Dermis microvascular lymphatic vessel endothelial cell (primary cell): ENCODE measurements at places on chromosomes 2 and 18. TPM values are rescaled to one million over a fixed set of nuclear protein-coding genes. Genes with fewer than 3 reads are reported as not detected.

AMER3 gene
- total RNA-seq = not detected in 2 replicates

MC4R gene
- not detected in 2 replicates for total RNA-seq

LYPD6B gene
- total RNA-seq = not detected in 2 replicates

DNA sequence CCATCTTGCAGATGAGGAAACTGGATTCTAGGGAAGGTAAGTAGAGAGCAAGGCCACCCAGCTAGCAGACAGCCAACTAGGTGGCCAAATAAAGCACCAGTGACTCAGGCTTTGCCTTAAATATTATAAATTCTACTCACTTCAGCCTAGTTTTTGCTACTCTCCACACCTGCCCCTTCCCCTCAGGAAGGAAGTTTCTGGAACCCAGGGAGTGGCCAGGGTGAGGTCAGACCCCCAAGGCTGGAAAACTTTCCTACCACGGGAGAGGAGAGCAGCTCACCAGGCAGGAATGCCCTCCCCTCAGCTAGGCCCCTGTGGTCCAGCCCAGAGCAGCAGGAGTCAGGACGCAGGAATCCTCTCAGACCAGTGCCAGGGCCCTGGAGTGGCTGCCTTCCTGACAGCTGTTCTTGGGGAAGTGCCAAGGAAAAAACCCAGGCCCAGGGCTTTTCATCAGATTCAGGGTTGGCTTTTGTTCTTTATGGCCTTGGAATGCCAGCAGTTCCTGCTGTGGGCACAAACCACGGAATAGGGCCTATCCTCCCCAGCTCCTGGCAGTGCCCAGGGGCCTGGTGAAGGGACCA is 5.1 kb upstream of the PAX8 start:
- peak; percentile 35 for DNase-seq

DNA sequence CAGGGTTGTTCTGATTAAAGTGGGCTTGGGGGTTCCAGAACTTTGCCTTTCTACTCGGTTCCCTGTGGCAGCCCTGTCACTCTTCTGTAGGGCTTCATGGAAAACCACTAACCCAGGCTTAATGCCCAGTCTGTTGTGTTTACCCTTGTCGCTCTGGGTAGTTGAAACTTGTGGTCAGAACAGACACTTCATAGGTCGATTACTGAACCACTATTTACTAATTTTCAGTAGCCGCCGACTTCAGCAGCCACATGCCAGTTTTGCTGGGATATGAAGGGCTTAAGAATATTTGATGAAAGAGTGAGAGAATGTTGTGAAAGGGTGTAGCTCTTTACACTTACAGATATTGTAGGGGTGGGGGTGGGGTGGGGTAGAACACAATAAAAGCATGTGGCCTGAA is 362.3 kb downstream of the RND3 start:
- DNase-seq = no peak

- DNase-seq = no peak
Observed at GRCh38 chr18:5456577-5457461, 87.0 kb downstream of the EPB41L3 start.

DNA sequence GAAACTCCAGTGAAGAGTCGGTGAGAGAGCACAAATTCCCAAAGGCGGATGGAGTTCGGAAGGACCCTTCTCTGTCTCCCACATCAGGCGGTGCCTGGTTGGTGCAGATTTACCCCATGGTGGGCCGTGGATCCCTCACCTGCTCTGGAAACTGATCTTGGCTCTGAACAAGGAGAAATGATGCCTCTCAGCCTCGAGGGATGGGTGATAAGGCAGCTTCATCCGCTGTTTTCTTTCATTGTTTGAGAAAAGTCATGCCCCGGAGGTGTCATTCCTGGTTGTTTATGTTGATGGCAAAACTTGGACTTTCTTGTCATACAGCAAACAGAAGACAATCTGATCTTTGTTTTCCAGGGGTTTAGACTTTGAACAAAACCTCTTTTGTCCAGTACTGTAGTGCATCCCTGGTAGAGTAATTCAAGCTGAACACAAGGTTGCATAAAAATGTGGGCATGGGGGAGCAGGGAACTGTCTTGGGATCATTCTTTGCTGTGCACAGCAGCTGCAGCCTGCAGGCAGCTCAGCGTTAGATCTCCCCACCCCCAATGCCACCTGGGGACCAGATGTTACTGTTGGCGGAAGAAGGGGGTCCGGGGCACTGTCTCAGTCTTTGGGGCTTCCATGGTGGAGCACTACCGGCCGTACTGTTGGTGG is 81.3 kb downstream of the NFATC1 start:
- no peak for DNase-seq

DNA sequence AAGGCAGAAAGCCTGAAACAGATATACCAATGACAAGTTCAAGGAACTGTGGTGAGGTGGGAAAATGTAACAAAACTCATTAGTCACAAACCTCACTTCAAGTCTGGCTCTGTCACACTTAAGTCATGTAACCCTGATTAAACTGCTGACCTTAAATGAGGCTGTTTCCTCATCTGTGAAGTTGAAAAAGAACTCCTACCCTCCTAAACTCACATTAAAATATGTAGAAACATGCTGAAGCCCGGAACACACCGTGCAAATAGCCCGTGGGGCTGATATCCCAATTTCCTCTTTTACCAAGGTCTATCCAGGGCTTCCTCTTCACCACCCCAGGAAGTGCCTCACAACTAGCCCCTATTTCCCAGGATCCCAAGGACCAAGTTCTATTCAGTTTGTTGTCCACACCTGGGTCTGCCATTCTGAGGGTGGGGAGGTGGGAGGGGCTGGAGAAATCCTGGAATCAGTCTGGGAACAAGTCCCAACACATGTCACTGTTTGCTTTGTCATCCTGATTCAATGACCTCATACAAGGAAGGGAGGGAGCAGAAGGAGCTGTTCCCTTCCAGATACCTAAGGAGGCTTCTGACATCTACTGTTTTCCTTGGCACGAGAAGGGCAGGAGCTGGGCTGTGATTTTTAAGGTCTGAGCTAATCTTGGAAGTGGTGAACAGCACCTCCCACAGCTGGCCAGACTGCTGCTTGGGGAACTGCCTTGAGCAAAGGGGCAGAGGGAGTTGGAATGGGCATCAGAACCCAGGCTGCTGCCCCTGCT is 42.3 kb downstream of the SLC4A1AP start:
- DNase-seq = peak; percentile 86

GRCh38 chr2:219350710-219351221 is 18.2 kb upstream of the RESP18 start:
- no peak for DNase-seq

DNA sequence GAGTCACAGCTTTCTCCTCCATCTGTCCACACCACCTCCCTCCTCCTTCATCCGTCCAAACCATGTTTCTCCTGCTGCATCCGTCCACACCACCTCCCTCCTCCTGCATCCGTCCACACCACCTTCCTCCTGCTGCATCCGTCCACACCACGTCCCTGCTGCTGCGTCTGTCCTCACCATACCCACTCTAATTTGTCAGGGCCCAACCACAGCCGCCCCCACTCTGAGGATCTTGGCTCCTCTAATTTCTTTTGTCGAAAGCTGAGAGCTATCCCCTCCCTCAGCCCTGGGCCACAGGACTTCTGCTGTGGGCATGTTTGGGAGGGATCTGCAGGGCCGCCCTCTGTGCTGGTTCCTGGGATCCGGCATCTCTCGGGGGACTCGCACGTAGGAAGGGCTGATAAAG is 67.4 kb downstream of the TPO start:
- no peak for DNase-seq

DNA sequence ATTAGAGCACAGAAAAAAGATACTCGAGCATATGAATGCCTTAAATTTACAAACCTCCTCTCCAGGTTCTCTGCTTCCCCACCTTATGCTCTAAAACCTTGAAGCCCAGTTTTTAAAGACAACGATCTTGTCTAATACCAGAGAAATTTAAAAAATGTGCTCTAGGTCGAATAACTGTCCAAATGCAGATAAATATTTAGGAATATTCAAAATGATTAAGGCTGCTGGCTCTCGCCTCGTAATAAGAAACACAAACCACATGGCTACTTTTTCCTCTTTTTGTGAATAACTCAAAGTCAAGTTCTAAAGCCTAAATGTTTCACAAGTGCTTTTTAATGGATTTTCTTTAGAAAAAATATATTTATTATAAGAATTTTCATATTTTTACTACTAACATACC is 101.3 kb downstream of the SATB2 start:
- DNase-seq = no peak
